Kidney epithelial cell (primary cell): ENCODE measurements at places on chromosomes 3 and 15.

GRCh38 chr3:33181229-33181628 is 37.4 kb downstream of the SUSD5 start:
- no peak for DNase-seq

- DNase-seq = no peak
Observed at GRCh38 chr3:67094774-67095173, 96.7 kb downstream of the KBTBD8 start.

- DNase-seq = no peak
Observed at GRCh38 chr3:23888617-23889228, 28.1 kb downstream of the NKIRAS1 start.

DNA sequence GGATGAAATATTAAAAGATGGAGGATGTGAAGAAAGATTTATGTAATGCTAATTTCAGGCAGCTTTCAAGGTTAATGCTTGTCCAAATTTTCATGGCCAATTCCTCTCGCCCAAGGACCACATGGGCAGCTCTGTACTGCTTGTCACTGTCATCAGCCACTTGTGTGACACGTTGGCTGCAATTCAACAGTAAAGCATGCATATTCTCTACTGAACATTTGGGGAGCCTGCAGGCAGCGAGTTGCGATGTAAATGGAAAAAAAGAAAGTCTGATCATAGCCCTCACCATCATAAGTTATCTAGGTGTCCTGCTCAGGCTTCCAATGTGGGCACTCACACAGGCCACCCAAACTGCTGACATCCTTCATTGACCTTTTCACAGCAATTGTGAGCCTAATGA is 1026.8 kb upstream of the NR2F2 start:
- no peak for DNase-seq

DNA sequence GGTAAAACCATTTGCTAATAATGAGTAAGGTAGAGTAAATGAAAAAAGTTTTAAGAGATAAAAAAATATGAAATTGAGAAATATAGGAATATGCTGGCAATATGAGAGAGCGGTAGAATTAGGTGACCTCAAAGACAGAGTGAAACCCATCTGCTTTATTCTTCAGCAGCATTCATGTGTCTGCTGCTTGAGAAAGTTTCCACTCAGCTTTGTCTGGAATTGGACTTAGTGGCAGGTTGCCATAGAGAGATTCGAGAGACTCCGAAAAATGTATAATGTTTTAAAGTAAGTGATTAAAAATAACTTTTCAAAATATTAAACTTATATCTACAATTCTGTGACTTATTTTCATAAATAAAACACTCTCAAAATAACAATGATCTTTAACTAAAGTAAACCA is 5.0 kb downstream of the SUCNR1 start:
- no peak for DNase-seq

DNA sequence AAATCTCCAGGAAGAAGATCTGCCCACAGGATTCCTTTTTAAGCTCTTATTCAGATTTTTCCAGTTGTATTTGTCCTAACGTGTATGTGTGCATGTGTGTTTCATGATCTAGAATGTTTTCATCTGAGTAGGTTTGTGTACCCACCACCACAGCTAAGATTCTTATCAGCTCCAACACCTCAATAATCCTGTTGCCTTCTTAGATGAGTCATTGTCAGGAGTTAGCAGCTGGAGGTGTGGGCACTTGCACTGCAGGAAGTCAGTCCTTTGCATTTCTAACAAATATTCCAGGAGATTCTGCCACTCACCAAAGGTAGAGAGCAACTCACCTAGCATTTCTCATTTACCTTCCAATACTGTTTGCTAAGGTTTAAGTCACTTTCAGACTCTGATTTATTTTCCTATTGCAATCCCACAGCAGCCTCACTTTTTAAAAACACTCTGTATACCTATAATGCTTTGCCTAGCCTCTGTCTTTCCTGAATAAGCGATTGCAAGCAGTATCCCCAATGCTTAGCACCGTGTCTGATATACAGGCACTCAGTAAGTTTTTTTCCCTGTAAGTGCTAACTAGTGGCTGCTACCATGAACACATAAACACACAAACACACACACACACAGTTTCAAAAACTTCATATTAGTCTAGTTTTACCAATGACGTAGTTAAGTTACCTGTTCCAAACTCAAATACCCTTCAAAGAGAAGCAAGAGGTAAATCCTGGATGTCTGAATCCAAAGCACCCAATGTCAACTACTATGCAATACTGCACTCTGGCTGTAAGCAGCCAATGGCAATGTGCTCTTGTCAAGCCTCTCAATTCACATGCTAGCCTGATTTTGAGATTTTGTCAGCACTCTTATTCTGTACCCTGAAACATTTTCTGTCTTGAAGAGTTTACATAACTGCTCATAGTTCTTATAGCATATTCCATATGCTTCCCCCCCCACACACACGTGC is 713.5 kb upstream of the LMCD1 start:
- peak; percentile 62 for DNase-seq

DNA sequence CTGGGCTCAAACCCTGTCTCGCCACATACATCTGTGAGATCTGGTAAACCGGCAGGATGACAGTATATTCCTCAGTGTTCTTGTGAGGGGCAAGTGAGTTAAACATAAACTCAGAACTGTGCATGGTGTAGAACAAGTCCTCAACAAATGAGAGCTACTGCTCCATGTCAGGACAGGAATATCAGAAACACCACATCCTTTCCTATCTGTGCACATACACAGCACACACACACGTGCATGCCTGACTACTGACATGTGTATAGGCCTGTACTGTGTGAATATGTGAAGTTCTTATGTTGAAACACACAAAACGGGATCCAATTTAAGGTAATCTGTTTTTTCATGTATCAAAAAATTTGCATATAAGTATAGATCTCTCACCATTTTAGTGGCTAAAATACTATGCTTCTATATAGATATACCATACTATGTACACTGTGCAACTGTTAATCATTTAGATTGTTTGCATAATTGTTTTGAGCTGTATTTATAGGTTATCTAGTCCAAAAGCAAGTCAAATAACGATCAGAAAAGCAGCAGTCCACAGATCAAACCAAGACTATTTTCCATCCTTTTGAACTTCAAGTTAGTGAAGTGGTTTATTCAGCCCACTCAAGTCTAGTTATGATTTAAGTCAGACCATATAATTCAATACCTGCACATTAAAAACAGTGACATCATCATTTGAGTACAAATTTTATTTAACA is 44.8 kb downstream of the CCR4 start:
- no peak for DNase-seq

GRCh38 chr3:50100956-50101845 is 12.5 kb downstream of the RBM5 start:
- no peak for DNase-seq

DNA sequence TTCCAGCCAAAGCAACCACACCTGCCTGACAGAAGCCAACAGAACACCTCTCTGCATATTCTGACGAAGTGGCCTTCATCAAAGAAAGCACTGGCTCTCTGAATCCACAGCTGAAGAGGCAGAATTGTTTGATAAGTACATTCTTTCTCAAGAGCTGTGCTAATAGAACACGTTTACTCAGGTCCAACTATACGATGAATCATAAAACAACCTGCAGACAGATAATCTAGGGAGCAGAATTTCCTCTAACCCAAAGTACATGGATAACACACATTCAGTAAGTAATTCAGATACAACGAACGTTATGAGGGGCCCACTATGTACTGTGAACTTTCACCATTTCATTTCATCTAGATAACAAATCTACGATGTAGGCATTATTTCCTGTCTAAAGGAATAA is 25.4 kb downstream of the ALDH1A2 start:
- no peak for DNase-seq

DNA sequence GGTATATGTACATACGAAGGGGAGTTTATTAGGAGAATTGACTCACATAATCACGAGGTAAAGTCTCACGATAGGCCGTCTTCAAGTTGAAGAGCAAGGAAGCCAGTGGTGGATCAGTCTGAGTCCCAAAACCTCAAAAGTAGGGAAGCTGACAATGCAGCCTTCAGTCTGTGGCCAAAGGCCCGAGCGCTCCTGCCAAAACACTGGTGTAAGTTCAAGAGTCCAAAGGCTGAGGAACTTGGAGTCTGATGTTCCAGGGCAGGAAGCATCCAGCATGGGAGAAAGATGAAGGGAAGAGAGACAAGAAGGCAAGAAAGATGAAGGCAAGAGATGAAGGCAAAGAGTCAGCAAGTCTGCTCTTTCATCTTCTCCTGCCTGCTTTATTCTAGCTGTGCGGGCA is 16.8 kb upstream of the LRRN1 start:
- DNase-seq = no peak

DNA sequence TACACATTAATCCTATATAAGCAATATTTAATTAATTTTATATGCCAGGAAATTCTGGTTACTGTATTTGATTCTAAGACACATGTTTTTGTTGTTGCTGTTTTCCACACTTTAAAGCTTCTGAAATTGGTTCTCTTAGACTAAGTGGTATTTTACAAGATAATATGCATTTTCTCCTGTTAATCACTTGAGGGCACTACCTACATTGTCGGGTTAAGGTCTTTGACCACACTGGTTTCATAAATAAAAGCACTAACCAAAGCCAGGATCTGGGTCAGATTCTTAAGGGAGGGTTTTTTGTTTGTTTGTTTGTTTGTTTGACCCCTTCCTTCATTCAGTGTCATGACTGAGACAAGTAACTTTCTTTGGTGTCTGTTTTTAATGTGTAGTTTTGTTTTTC is 590.2 kb downstream of the RBMS3 start:
- DNase-seq = no peak

DNA sequence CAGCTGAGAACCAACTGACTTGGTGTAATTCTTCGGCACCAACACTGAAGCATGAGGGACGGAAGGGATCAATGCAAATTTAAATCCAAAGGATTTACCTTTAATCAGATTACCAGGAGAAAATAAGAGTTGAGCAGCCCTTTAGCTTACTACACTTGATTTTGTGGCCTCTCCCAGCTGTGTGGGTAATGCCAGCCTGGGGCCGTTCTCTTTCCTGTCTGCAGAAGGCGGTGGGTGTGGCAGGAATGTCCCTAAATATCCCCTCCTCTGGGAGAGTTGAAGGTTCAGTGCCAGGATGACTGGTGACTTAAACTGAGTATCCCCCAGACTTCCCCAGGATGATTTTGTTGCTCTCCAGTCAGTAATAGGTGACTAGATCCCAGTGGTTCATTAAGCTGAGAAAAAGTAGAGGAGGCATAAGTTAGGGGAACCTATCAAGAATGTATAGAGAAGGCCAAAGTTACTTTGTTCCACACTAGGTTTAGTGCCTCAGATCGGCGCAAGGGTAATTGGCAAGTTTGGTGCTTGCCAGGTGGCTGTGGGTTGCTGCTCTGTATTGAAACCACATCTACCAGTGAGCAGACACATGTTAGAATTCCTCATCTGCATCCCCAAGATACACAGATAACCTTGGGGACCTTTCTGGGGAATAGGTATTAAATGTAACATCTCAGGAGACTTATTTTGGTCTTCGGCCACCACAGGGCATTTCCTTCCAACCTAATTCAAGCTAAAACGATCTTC is 23.1 kb downstream of the MAPKBP1 start:
- no peak for DNase-seq

- DNase-seq = no peak
Observed at GRCh38 chr3:65326574-65326973, 638.8 kb upstream of the ADAMTS9 start.

DNA sequence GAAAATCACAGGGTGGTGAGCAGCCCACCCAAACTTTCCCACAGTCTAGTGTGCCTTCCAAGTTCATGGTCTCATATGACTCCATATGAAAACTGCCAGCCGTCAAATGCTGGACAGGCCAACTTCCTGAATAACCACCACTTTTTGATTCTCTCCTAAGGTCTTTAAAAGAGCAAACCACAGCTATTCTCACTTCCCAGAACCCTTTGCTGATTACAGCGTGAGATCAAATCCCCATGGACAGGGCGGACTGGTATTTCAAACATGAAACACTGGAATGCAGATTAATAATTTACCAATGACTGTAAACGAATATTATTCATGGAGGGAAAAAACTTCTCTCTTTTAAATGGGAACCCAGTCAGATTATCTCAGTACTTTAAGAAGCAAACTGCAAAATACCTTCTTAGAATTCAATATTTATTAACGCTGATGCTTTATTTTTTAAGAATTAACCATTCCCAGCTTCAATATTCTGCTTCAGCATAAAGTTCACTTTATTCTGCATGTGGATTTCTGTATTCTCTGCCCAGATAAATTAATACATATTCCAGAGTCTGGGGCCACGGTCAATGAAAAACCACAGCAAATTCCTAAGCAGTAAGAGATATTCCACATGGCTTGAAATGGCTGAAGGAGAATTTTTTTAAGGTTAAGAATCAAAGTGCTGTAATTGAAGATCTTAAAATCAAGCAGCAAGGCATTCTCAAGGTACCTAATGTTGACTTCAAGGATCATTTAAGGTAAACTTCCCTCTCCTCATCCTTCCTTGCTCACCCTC is 42.9 kb downstream of the MYO1E start:
- DNase-seq = peak; percentile 93

GRCh38 chr15:36370731-36371112 is 208.7 kb upstream of the CDIN1 start:
- peak; percentile 54 for DNase-seq

DNA sequence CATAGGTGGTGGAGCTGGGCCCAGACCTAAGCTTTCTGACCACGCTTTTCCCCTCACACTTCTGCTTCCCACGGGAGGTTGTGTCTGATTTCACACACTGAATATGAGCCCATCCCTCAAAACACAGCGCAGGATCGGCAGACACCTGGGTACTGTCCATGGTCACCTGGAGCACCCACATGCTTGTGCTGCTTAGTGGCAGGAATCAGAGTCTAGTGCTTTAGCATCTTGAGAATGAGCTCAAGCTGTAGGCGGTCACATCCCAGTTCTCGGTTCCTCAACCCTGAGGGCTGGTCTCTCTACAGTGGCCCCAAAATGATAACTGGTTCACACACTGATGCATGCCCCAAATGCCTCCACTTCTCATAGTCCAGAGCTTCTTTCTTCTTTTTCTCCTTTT is 111.0 kb downstream of the SEMA5B start:
- DNase-seq = no peak

DNA sequence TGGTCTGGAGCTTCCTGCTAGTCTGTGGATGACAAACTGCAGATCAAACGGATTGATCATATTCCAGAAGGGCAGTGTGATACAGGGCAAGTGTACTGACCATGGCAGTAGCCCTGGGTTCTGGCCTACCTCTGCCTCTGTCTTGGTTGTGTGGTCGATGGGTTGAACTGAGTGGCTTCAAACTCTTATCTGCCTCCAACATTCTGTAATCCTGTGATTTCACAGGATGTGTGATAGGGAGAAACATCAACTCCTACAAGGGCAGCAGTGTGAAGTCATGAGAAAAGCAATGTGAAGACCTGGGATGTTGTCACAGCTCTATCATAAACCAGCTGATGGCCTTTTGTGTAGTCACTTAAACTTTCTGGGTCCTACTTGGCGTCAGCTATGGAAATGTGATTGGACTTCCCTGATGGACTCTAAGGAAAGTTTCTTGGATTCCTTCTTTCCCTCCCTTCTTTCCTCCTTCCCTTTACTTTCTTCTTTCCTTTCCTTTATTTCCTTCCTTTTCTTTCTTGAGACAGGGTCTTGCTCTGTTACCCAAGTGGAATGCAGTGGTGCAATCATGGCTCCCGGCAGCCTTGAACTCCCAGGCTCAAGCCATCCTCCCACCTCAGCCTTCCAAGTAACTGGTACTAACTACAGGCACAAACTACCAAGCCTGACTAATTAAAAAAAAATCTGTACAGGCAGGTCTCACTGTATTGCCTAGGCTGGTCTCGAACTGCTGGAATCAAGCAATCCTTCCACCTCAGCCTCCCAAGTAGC is 114.8 kb downstream of the BBX start:
- peak; percentile 29 for DNase-seq
